ENCODE measurements at places on chromosomes 2 and 18.

GRCh38 chr2:135198481-135198880, 146.4 kb downstream of the RAB3GAP1 start:
- no peak for DNase-seq

DNA sequence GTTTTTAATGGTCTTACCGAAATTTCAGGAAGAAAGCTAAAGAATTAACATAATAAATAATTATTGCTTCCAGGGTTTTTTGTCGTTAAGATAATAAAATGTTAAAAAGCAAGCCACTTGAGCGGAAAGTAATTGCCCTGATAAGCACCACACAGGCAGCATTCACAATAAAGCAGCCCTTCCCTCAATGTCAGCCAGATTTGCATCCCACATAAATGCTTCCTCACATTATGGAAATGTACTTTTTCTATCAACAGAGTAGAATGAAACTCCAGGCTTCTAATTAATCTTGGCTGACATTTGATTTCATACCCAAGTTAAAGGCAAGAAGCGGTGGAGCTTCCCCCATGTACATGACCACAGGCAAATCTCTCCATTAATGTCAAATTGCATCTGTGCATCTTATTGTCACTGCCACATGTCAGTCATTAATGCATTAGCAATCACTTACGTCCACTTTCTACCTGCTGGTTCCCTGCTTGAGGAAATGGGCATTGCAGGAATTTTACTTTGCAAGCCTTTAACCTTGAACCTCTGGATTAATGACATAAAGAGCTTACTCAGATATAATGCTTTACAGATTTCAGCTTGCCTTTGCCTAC, 26.2 kb downstream of the PTPRM start:
- no peak for DNase-seq

DNA sequence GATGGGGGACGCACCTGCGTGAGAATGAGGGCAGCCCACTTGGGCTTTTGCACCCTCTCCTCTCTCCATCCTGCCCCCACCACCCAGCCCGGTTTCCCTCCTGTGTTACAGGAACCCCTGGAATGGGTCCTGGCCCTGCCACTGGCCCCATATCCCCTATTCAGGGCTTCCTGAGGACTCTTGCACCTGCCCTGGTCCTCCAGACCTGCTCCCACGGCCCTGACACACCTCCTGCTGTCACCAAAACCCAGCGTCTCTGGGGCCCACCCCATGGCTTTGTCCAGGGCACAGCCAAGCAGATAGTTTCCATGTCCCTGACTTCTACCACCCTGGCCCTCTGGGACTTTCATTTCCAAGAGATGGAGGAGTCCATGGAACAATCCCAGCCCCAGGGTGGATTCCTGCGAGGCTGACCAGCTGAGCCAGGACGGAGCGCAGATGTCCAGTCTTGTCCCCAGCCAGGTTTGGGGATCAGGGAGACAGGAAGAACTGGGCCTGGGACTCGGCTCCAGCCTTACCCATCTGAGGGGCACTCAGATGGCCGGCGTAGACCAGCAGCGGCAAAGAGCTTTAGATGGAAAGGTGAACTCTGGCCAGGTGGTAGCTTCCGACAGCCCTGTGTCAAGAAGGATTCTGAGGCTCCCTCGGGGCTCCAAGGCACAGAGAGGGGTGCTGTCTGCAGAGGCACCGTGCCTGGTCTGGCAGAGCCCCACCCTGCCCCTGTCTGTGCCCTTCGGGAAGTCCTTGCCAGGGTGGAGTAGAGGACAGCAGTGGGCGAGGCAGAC, 12.0 kb downstream of the GPR35 start:
- DNase-seq, result no peak

GRCh38 chr2:107313316-107313715, 427.3 kb upstream of the ST6GAL2 start:
- DNase-seq, result no peak

DNA sequence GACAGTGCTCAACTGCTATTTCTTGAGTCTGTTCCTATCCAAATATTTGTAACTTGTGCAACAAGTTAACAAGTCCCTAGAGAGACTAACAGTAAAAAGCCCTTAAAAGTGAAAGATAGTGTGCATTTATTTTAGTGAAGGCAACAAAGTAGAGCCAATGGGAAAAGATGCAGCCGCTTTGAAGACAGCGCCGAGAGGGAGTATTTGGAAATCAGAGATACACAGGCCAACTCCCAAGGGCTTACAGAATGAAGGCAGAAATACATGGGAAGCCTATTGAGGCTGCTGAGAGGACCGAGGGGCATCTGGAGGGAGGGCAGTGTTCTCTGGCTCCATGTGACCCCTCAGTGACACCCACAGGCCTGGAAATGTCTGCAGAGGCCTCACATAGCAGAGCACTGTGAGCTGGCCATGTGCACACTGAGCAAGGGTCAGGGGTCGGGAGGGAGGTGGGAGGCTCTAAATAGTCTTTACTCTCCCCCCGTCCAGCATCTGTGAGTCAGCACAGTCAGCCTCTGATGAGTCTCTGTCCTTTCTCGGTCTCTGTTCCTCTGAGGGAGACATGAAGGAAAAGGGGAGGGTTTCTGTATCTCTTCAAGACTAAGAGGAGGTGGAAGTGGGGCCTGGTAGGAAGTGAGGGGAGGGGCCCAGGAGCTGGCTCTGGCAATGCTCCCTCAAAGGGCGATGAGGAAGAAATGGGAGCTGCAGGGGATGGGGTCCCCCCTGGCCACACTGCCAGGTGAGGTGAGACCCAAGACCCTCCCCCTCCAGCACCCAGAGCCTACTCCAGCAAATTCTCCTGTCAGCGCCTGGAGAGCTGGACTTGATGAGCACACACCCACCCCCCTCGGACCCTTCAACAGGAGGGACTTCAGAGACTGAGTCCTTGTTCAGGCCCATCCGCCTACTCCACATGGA, 133.6 kb downstream of the SP3 start:
- DNase-seq, result no peak
